ENCODE measurements at places on chromosomes 6 and 20.

- DNase-seq, result no peak
Observed at GRCh38 chr20:35598476-35598875, 17.2 kb upstream of the SPAG4 start.

DNA sequence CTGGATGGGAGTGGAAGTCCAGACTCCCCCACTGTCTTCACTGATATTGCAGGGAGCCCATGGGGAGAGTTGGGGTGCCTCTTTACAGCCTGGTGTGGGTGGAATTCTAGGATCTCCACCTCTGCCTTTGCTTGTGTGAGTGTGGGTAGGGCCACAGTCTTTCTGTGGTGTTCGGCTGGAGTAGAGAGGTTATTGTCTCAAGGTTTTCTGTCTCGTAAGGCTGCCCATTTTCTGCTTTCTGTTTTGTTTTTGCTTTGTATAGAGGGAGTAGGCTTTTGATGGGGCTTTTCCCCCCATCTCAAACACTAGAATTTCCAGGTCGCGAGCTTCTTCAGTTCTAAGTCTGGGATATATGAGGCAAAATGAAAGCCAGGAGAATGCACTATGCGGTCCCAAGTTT, 40.4 kb upstream of the ELMO2 start:
- no peak for DNase-seq

DNA sequence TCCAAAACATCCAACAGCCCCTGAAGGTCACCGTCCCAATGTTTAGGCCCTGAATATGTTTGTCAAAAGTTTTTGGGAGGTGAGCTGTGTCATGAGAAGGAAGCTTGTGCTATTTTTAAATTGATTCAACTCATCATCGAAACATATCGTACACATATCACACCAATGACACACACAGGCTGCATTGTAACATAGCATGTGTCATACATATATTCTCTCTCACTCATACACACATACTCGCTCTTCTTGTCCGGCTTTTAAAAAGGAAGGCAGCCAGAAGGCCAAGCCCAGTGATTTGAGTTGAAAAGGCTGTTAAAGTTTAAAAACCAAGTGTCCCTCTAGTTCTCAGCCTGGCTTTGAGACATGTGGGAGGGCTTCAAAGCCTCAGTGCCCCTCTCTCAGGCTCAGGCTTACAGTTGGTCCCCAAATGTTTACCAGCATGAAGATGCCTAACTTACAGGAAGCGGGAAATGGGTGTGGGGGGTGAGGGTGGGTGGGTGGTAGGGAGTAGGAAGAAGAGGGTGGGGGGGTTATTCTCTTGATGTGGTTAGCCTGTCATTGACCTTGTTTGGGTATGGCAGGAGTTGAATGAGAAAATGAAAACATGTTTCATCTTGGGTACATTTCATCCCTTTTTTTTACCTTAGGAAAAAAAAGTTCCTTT, 3.3 kb upstream of the PRDM1 start:
- no peak for DNase-seq

GRCh38 chr6:3321875-3322274, 63.1 kb downstream of the PSMG4 start:
- no peak for DNase-seq

GRCh38 chr20:51227744-51228143, 204.8 kb upstream of the KCNG1 start:
- DNase-seq, result peak; percentile 21

DNA sequence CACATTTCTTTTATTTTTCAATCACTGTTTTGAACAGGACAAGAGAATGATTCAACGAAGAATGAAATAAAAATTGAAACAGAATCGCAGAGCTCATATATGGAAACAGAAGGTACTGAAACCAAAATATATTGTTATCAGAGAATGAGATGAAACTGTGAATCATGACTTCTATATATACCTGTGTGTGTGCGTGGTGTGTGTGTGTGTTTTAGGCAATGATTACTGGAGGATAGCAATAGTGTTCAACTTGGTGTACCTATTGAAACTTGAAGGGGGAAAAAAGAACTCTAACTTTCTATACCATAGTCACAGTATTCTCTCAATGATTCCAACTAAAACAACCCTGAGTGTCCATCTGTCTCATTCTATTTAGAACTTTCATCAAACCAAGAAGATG, 586.6 kb downstream of the KIF16B start:
- DNase-seq, result no peak

DNA sequence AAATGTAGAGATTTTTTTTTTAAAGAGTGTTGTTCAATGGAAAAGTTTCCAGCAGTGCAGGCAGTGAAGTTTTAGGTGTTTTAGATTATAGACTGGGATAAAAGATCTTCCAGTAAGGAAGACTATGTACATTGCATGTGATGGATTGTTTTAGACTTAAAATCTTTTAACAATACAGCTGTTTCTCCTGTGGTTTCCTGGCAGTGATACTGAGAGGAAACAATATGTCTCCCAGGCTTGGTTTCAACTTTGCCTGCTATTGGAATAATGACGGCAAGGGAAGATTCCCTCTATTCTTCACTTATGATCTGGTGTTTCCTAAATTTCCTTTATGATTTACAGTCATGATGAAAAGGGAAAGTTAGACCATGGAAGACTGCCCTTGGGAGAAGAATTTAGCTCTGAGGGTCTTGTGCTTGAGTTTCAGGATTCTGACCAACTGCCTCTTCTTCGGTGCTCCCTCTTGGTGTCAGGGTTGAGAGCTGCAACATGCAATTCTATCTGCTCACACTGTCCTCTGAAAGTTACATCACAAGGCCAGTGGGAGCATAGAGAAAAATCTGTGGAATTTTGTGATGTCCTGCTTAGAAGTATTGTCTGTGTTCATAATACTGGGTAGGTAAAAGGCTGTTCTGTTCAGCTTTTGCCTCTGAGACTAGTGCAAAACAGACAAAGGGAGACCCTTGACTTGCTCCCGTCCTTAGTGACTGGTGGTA, 262.8 kb upstream of the MAN1A1 start:
- DNase-seq, result no peak

- DNase-seq, result peak; percentile 87
Observed at GRCh38 chr6:6758915-6759654, 170.6 kb downstream of the LY86 start.

DNA sequence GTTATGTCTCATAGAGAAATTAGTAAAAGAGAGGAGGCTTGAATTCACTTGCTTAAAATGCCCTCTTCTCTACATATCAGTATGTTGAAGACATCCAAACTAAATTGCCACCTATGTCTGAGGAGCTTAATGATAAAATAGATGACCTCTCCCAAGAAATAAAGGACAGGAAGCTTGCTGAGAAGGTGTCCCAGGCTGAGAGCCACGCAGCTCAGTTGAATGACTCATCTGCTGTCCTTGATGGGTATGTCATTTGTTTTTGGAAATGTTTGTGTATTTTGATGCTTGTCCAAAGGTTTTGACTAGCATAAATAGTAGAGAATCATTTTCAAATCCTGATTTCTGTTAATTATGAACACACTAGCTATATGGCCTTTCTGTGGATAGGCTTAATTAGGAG, 307.7 kb downstream of the ARHGAP18 start:
- no peak for DNase-seq
